ENCODE measurements at places on chromosomes 4 and X.
A peak's percentile ranks its signal among the peaks of the same experiment; 100 is the strongest.

DNA sequence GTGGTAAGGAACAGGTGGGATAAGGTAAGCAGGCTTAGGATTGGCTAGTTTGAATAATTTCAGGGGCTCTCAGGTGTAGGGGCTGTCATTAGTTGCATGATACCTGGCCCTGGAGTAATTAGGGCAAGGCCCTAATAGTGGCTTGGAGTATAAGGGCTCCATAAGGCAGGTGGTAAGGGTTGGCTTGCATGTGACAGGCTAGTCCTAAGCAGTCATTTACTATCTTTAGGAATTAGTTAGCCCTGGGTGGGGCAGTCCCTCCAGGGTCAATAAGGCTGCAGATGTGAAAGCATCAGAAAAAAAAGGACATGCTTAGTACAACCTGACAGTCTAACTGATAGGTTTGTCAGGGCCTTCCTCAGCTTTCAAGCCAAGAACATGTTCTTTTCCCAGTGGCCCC, 7.8 kb upstream of the TMPRSS11D start:
- DNase-seq: no peak

GRCh38 chr4:617644-618641, 7.4 kb upstream of the PDE6B start:
- no peak for DNase-seq

DNA sequence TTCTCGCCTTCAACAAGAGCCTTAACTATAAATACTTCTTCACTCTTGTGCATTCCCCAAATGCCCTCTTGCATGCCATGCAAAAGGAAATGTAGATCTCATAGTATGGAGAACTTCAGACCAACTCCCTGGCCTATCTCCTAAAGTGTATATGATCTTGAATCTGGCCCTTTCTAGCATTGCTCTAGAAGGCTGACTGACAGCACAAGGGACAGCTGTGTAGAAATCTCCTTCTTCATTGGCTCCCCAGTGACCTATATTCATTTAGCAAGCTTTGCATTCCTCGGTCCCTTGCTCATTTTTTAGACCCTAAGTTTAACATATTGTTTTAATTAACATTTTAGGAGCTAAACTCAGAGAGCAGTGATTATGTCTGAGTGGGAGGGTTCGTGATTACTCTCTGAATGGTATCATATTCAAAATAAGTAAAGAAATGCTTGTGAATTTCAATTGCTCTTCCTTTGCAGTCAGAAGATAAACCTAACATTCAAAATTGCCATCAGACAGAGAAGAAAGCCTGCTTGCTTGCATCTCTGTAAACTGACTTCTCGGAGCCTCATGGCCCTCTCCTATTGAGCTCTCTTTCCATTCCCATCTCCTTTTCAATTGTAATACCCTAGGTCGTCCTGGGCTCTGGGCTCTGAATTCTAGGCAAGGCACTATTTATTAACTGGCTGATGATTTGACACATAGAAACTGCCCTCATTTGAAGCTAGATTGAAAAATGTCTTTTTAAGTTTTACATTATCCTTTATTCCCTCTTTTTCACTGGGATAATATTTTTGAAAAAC, 120.3 kb upstream of the PRKG2 start:
- no peak for DNase-seq

DNA sequence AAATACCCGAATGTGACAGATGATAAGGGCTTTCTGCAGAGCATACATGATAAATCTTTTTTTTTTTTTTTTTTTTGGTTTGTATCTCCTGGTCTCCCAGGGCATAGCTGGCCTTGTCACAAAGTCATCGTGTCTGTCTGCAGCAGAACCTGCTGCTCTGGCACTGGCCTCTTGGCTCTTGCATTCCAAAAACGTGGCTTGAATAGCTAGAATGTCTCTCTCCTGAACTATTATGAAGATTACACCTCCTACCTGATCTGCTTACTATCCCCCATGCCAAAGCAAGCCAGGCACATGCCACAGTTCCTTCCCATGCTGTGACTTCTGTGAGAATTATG, 50.4 kb upstream of the SCRG1 start:
- no peak for DNase-seq

DNA sequence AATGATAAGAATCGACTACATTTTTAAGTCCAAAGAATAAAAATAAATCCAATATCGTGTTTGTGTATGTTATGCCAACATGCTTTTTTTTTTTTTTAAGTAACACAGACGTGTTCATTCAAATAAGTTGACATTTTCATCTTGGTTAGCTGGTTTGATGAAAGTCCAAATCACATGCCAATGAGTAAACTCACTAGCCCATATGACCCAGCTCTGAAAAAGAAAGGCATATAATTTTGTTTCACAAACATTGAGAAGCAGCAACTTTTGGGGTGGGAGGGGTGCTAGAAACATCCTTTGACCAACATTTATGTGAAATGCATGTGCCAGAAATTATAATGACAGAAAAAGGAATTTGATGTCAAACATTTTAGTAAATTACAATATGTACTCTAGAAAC, 61.6 kb upstream of the SPP1 start:
- DNase-seq: peak; percentile 82

- no peak for DNase-seq
Measured at GRCh38 chr4:54400188-54400587, 171.1 kb downstream of the PDGFRA start.

GRCh38 chr4:38782452-38783108, at the start of gene TLR10:
Gene TLR10 (minus strand): TSS chr4:38782990. CDS start chr4:38775590, 7,400 bp downstream.
- DNase-seq: no peak

- DNase-seq: peak; percentile 51
Measured at GRCh38 chr4:106746451-106746850, 289.7 kb downstream of the DKK2 start.

DNA sequence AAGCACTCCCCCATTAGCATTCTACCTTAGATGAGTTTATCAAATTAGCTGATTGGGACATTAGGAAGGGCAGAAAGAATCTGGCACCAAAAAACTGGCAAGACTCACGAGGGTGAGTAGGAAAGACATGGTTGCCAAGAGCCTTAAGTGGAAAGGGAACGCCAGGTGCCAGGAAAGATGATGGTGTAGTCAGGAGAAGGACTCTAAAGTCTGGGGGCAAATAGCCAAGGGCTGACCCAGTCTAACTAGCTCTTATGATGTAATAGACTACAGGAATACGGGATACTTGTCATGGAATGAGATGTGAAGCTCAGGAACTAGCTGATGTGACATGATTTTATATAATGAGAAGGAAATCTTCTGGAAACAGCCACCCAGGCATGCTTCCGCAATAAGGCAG, 94.8 kb downstream of the MBNL3 start:
- DNase-seq: no peak

DNA sequence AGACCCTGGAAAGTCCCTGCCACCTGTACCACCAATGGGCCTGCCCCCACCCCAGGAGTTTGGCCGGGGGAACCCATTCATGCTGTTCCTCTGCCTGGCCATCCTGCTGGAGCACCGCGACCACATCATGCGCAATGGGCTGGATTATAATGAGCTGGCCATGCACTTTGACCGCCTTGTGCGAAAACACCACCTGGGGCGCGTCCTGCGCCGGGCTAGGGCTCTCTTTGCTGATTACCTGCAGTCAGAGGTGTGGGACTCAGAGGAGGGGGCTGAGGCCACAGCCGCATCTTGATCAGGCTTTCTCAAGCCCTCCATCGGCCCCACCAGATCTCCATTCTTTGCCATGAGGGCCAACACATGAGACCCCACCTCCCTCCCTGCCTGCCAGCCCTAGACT, 13.6 kb upstream of the RBM3 start:
- no peak for DNase-seq

GRCh38 chr4:174856926-174857800, 28.1 kb upstream of the GLRA3 start:
- DNase-seq: no peak

DNA sequence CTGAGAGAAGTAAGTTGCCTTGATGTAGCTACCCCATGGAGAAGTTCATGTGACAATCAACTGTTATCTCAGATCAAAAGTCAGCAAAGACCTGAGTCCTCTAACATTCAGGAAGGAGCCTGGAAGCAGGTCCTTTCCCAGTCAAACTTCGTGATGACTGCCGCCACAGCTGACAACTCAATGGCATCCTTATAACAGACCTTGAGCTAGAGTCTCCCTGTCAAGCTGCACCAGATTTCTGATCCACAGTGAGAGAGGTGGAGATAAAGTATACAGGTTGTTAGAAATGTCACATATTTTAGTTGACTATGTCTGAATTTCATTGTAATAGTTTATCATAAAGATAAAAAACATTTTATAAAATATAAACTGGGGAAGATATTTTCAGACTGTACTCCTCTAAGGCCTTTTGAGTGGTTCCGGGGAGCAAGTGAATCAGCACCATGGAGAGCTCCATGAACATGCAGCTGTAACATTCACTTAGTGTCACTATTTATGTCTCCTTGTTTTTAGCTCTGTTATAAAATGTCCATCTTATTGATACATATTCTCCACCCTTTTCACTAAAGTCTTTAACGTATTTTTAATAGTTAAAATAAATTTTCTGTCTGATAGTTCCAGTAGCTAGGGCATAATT, 1653.5 kb upstream of the AGA start:
- DNase-seq: no peak

GRCh38 chrX:70494441-70494840, 49.8 kb downstream of the DLG3 start:
- peak; percentile 26 for DNase-seq

GRCh38 chr4:74047152-74047551, 8.7 kb upstream of the CXCL3 start:
- no peak for DNase-seq

GRCh38 chr4:112448306-112449132, 67.5 kb downstream of the NEUROG2 start:
- no peak for DNase-seq

DNA sequence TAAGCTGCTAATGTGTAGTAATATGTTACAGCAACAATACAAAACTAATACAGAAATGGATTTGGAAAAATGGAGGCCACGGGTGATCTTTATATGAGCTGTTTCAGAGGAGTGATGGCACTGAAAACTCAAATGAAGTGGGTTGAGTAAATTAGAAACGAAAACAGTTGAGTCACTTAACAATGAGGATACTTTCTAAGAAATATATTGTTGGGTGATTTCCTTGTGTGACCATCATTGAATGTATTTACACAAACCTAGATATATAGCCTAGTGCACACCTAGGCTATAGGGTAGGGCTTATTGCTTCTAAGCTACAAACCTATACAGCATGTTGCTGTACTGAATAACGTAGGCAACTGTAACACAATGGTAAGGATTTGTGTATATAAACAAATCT, 30.5 kb upstream of the DHX15 start:
- no peak for DNase-seq

GRCh38 chr4:159269956-159270355, 167.1 kb downstream of the RAPGEF2 start:
- DNase-seq: no peak

- DNase-seq: no peak
Measured at GRCh38 chr4:141730805-141731204, 94.4 kb downstream of the IL15 start.

DNA sequence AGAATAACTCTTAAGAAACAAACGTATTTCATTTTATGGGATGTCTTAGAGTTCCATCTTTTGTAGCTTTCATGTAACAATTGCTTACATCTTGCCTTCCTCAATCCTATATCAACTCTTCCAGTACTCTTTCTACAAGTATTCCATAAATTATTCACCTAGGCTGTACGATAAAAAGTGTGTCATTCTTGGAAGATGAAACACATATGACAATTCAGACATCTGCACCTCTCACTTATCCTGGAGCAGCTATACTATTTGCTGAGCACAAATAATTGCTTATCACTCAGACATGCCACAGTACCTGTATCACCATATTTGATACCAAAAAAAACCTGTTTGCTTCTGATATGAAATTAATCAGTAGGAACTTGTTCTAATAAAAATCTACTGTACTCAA, 1.0 kb downstream of the POF1B start:
- no peak for DNase-seq

GRCh38 chr4:24589448-24589847, 5.1 kb upstream of the DHX15 start:
- DNase-seq: no peak

GRCh38 chr4:150002561-150002960, 75.7 kb upstream of the DCLK2 start:
- DNase-seq: no peak

DNA sequence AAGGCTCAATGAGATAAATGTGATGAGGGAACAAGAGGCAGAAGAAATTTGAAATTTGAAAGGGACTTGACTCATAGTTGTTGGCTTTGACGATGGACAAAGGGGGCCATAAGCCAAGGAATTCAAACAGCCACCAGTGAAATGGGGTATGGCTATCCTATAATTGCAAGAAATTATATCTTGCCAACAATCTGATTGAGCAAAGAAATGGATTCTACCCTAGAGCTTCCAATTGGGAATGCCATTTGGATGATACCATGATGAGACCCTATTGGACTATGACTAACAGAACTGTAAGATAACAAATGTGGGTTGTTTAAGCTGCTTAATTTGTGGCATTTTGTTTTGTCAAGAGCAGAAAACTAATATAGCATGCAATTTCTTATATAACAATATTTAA, 270.1 kb upstream of the ARSJ start:
- DNase-seq: no peak

DNA sequence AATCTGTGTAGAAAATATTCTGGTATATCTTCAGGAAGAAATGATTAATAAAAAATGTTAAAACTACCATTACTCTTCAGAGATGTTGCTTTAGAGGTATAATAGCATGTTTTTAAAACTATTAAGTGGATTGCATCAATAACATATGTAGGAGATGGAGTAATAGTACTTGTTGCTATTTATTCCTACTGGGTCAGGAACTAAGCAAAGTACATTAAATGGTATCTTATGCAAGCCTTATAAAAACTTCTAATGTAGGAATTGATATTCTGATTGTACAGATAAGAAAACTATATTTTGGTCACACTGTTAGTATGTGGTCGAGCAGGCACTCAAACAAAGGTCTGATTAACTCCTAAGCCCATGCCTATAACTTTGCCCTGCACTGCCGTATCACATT, 31.4 kb upstream of the PDLIM5 start:
- DNase-seq: no peak

DNA sequence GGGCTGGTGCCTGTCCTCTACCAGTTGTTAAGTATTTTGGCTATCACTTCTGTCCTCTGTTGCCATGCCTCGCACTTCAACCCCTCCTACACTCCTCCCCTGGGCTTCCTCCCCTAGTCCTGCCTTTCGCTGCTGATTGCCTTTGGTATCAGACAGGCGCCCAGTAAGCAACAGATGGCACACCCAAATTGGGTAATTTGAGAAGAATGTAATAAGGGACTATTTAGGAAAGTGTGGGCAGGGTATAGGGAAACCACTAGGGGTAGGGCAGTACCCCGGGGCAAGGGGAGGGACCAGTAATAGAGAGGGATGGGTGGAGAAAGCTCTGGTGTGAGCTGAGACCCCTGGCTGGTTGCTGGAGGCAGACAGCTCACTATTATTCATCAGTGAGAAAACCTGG, 172.7 kb upstream of the USP9X start:
- DNase-seq: no peak

Data from inflammatory macrophage treated with lipopolysaccharide for 1 hour (primary cell).